Left hindlimb (tissue), 1 donor: ENCODE measurements at places on chromosomes 4 and X.

DNA sequence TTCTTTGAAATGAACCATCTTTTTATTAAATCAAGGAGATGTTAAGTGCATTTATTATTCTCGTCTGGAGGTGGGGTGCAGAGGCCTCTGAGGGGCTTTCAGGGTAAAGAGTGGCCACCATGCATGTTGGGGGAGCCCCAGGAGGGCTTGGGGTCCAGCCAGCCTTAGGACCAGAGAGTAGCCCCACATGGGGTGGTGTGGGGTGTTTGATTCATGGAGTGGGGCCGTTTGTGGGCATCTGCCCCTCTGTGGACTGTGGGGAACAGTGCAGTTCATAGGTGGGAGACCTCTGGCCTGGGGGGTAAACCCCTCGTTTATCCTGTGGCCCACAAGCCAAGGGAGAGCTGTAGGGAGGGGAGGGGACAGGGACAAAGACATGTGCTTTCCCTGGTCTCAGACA, 26.9 kb downstream of the HTRA3 start:
- DNase-seq = peak; percentile 21

DNA sequence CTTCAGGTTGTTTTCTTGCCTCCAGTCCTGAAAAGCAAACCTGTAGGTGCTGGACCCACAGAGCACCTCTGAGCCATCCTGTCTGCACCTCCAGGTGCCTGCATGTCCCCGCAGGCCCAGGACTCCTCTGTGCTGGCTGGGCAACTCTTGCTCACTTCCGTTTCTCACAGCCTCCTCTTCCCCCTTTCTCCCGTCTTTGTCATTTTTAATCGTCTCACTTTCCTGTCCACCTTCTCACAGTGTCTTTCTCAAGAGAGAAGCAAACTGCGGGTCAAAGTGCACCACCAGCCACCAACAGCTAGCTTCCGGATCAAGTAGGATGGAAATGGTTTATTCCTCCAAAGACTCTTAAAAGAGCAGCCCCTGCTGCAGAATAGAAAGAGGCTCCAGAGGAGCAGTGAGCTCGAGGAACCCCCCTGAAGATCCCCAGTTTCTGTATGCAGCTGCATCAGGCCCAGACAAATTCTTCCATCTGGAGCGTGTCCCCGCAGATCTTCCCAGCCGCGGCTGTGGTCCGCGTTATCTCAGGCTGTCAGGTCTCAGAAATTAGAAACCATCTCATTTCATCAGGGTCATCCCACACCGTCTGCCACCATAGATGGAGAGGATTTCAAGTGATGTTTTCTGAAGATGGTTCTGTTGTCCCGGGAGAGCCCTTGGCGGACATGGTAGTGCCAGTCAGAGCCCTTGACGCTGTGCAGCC, 87.7 kb downstream of the FHDC1 start:
- no peak for DNase-seq

GRCh38 chrX:129678614-129679195, 23.9 kb upstream of the APLN start:
- no peak for DNase-seq

DNA sequence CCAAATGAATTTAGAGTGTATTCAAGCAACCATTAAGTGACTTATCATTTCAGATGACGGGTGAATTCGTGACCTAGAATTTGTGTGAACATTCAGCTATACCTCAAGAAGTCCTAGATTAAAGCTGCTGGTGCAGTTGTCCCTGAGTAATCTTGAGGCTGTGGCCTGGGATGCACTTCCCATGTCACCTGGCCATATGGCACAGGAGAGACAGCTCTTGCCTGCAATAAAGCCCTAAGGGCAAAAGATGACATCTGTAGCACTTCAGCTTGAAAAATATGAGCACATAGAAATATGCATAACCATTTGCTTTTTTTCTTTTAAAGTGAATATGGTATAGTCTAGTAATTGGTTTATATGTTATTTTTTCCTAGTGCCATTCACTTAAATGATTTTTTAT, 125.8 kb downstream of the FHDC1 start:
- DNase-seq = no peak

- no peak for DNase-seq
Measured at GRCh38 chr4:102871772-102872171, 3.0 kb downstream of the CISD2 start.

- no peak for DNase-seq
Measured at GRCh38 chr4:142345924-142346323, 500.2 kb downstream of the INPP4B start.

- no peak for DNase-seq
Measured at GRCh38 chr4:123127218-123127617, 204.8 kb upstream of the NUDT6 start.

GRCh38 chrX:48676893-48677270, 6.7 kb upstream of the WAS start:
- DNase-seq = no peak

DNA sequence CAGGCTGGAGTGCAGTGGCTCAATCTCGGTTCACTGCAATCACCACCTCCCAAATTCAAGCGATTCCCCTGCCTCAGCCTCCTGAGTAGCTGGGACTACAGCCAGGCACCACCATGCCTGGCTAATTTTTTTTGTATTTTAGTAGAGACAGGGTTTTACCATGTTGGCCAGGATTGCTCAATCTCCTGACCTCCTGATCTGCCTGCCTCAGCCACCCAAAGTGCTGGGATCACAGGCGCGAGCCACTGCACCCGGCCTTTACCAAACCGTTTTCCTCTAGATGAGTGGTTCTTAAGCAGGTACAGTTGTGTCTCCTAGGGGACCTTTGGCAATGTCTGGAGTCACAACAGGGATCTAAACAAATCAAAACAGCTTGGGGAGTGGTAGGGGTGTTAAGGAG, 11.6 kb downstream of the AMELX start:
- DNase-seq = no peak

- DNase-seq = no peak
Measured at GRCh38 chr4:77911842-77912450, 49.3 kb downstream of the MRPL1 start.

GRCh38 chr4:74942918-74943253, 10.0 kb downstream of the PARM1 start:
- DNase-seq = no peak

- no peak for DNase-seq
Measured at GRCh38 chr4:185192059-185192458, 11.7 kb downstream of the CFAP97 start.

- no peak for DNase-seq
Measured at GRCh38 chr4:188976644-188977115, 837.4 kb downstream of the TRIML1 start.

DNA sequence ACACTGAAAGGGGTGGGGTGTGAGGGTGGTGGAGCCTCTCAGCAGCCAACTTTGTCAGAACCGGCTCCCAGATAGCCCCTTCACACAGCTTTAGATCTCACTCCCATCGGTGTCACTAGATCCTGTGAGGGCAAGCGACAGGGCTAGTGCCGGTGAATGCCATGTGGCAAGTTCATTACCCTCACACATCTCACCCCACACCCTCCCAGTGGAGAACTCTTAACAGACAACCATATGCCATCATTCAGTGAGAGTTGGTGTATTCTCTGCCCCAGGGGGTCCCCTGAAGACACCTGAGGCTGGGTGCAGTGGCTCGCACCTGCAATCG, 15.3 kb downstream of the SEPTIN6 start:
- no peak for DNase-seq

DNA sequence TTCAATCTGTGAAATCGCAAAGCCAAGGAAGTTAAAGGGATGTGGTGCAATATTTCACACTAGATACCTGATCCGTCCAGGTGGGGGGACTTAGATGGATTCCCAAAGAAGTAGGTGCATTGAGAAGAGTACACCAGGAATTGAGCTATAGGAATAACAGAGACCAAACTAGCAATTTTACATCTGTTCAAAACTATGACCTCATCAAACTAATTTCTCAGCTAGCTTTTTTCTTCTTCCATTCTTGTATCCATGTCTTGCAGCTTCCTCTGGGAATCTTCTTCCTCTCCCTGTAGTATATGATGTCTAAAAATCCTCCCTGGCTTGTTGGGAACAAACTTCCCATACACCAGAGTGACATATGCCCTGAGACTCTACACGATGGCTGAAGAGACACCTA, 51.0 kb upstream of the PTPN13 start:
- DNase-seq = no peak

DNA sequence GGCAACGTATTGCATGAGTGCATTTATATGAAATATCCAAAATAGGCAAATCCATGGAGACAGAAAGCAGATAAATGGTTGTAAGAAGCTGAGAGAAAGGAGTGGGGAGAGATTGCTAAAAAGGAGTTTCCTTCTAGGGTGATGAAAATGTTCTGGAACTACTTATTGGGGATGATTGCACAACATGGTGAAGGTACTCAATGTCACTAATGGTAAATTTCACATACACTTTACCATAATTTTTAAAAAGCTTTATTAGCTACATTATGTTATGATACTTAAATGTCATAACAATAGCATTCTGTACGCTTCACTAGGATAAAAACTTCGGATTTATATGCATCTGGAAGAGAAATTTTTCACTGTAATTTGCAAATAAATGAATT, 56.7 kb upstream of the WDR19 start:
- no peak for DNase-seq
